ENCODE measurements at places on chromosomes 2 and 18.

DNA sequence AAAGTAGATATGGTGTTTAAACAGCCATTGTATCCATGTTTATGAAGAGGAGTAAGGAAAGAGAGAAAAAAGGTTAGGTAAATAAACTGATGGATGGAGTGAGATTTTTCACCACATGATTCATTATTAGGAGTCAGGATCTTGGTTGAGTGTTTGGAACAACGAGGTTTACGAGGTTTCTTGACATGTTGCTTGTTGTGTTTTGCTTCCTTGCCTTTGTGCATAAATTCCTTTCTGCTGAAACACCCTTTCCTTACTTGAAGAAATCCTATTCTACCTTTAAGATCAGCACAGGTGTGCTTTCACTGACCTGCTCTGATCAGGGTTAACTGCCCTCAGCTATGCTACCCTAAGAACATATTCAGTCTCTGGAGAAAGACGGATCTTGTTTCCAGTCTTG is 66.6 kb downstream of the EFEMP1 start:
- DNase-seq: no peak

GRCh38 chr2:112644155-112644932 is 1.4 kb upstream of the SLC20A1 start:
- DNase-seq: no peak

GRCh38 chr2:229393926-229394325 is 122.8 kb upstream of the PID1 start:
- no peak for DNase-seq

DNA sequence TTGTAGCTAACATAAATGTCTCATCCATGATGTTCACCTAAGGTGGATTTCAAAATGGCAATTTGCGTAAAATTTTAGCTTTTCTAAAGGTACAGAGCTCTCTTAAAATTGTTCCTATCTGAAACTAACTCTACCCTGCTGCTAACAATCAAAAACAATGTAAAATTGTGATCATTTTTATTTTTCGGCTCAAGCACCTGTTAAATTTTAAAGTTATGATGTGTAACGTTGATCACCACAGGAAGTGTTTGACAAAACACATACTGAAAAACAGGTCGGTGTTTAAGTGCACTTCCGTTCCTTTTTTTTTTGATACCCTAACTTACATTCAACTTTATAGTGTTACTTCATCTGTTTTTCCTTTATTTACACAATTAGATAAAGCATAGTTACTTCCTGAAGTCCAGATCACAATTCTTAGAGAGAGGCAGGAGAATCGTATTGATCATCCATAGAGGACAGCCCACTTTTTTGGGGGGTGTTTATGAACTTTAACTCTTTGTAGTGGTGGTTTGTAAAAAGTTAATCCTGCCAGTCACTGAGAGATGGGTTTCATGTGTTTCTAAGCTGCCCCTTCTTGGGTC is 6.0 kb upstream of the NCK2 start:
- no peak for DNase-seq

GRCh38 chr2:214489181-214489580 is 78.3 kb downstream of the VWC2L start:
- no peak for DNase-seq

DNA sequence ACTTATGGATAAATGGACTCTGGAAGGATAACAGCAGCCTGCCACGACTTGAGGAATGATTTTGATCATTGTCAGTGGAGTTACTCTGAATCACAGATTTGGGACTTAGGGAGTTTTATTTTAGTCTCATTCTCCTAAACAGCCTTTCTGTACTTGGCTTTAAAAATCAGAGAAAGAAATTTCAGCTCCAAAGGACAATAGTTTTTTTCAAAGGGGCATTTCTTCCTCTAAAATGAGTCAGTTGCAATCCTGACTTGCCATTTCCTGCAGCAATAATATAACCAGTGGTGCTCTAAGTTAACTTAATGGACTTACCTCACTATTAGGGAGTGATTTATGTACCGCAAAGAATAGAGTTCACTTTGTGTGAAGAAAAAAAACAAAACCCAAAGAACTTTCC is 35.1 kb upstream of the MTX2 start:
- DNase-seq: no peak
